ENCODE measurements at places on chromosomes 4 and X. TPM values are rescaled to one million over a fixed set of nuclear protein-coding genes. Genes with fewer than 3 reads are reported as not detected.

DNA sequence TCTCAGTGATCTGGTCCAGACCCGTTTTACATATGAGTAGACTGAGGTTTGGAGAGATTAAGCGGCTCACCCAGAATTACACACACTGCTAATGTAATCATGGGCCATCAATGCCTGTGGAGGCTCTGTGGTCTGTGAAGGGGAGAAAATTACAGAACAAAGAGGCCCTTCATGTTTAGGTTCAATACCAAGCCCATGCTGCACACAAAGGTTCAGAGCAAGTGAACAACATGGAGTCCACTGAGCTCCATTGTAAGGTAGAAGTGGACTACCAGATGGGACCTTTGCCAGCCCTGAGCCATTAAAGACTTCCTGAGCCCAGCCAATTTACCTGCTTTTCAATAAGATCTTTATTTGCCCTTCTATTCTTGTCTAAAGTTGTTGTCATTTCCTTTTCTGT is 109.8 kb downstream of the LUZP4 start:
- no peak overlapping the region for H3K27ac ChIP-seq
- H3K4me3 ChIP-seq = no peak overlapping the region
- no peaks in the 10 kb centered on the region for H3K27me3 ChIP-seq
- no peaks in the 10 kb centered on the region for H3K36me3 ChIP-seq

GRCh38 chrX:50099331-50099730 is 101.5 kb downstream of the AKAP4 start:
- H3K36me3 ChIP-seq = no peaks in the 10 kb centered on the region
- no peak overlapping the region for H3K27ac ChIP-seq
- no peak overlapping the region for H3K4me3 ChIP-seq
- DNase-seq = no peak

DNA sequence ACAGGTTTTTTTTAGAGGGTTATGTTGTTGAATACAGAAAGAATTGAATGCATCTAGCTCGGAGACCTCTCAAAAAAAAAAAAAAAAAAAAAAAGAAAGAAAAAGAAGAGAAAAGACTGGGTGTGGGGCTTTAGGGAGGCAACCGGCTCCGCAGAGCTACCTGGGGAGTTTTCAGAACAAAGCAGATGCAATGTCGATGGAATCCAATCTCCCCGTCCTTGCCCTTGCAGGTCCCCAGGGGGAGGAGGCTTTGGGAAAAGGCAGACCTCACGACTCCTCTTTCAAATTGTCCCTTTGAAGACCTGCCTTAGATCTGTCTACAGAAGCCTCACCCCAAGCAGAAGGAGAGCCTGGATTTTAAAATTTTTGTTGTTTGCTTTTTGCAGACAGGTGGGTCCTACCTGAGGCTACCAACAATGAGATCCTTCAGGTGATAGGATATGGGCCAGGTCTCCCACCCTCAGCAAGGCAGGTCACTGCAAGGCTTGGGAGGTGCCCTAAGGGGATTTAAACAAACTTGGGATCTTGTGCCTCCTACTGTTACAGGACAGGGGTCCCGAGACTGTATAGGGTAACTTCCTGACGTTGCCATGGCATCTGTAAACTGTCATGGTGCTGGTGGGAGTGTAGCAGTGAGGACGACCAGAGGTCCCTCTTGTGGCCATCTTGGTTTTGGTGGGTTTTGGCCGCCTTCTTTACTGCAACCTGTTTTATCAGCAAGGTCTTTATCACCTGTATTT is 75.2 kb upstream of the PRKX start:
- no peak overlapping the region for H3K27ac ChIP-seq
- H3K27me3 ChIP-seq = peaks cover 6% of the 10 kb centered on the region
- H3K4me1 ChIP-seq = peaks cover 6% of the 10 kb centered on the region
- H3K36me3 ChIP-seq = no peaks in the 10 kb centered on the region
- H3K4me3 ChIP-seq = no peak overlapping the region

- DNase-seq = no peak
- H3K27me3 ChIP-seq = no peaks in the 10 kb centered on the region
- H3K4me1 ChIP-seq = no peaks in the 10 kb centered on the region
- no peak overlapping the region for H3K4me3 ChIP-seq
Measured at GRCh38 chr4:98210281-98210680, 50.9 kb upstream of the RAP1GDS1 start.

DNA sequence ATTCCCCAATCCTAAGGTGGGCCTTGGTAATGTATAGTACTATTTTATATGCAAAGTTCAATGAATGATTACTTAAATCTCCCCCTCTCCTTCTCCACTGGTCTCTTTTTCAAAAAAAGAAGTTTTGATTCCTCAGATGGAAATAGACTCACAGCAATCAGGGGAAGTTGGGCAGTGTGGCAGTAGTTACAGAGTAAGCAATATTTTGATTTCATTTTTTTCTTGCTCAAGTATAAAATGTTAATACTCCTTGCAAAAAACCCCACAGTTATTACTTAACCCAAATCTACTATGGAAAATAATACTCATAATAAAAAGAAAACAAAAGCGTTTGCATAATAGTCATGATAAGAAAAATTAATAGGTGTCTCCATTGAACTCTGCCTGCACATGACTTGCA is 56.9 kb upstream of the CXCL8 start:
- DNase-seq = no peak
- H3K4me1 ChIP-seq = no peaks in the 10 kb centered on the region
- H3K27ac ChIP-seq = no peak overlapping the region
- no peak overlapping the region for H3K4me3 ChIP-seq
- H3K27me3 ChIP-seq = peaks cover 8% of the 10 kb centered on the region

- peaks cover 10% of the 10 kb centered on the region for H3K4me1 ChIP-seq
- no peaks in the 10 kb centered on the region for H3K27me3 ChIP-seq
- H3K36me3 ChIP-seq = peaks cover 5% of the 10 kb centered on the region
- no peak overlapping the region for H3K27ac ChIP-seq
Measured at GRCh38 chr4:67723949-67724348, 23.0 kb upstream of the UBA6 start.

GRCh38 chr4:6761649-6762615 is 20.6 kb upstream of the KIAA0232 start:
- no peak overlapping the region for H3K4me3 ChIP-seq
- H3K27me3 ChIP-seq = no peaks in the 10 kb centered on the region
- H3K27ac ChIP-seq = no peak overlapping the region
- H3K4me1 ChIP-seq = no peaks in the 10 kb centered on the region

GRCh38 chr4:24137671-24138601 is 248.1 kb upstream of the PPARGC1A start:
- H3K36me3 ChIP-seq = no peaks in the 10 kb centered on the region
- H3K27me3 ChIP-seq = no peaks in the 10 kb centered on the region
- no peak overlapping the region for H3K27ac ChIP-seq
- no peak overlapping the region for H3K4me3 ChIP-seq
- H3K4me1 ChIP-seq = no peaks in the 10 kb centered on the region
- no peak for DNase-seq

- no peaks in the 10 kb centered on the region for H3K4me1 ChIP-seq
- H3K27me3 ChIP-seq = no peaks in the 10 kb centered on the region
- no peak overlapping the region for H3K4me3 ChIP-seq
- peaks cover 4% of the 10 kb centered on the region for H3K36me3 ChIP-seq
- no peak for DNase-seq
Measured at GRCh38 chr4:90328558-90328957, 201.4 kb downstream of the CCSER1 start.

GRCh38 chrX:145817331-145818185 is at the start of gene SLITRK2:
Gene SLITRK2, plus strand, starts transcription at chrX:145817829. Its CDS starts 4,597 bp downstream, at chrX:145822426.
- no peak for DNase-seq
- H3K27ac ChIP-seq = no peak within 1 kb of the TSS
- H3K36me3 ChIP-seq = peaks cover 6% of the 10 kb centered on the region
- H3K4me3 ChIP-seq = no peak within 1 kb of the TSS

DNA sequence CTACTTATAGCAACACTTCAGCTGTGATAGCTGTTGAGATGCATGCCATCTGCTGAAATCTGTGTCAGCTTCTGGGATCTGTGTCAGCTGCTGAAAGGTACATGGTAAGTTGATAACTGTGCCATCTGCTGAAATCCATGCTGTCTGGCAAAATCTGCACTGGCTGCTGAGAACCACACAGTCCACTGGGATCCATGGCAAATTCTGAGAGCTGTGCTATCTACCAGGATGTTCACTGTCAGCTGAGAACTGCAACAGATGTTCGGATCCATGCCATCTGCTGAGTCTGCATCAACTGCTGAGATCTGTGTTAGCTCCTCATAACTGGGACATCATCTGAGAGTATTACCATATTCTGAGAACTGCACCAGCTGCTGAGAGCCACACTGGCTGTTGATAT is 430.5 kb upstream of the POU3F4 start:
- H3K4me1 ChIP-seq = no peaks in the 10 kb centered on the region
- H3K27ac ChIP-seq = no peak overlapping the region
- DNase-seq = no peak
- no peak overlapping the region for H3K4me3 ChIP-seq

DNA sequence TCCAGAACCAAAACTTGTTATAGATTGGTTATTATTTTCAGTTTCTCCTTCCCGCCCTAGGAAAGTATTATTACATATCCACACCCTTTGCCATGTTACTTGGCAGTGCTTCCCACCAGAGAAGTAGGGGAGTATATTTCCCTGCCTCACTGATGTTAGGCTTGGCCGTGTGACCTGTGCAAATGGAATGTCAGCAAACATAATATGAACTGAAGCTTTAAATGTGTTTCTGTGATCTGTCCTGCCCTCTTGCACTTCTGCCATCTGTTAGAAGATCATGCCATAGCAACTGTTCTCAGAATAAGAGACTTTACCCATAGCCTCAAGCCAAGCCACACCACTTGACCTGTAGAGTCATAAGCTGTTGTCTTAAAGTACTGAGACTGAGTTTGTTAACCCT is 36.7 kb upstream of the NEUROG2 start:
- no peak overlapping the region for H3K4me3 ChIP-seq
- H3K27me3 ChIP-seq = no peaks in the 10 kb centered on the region
- no peak overlapping the region for H3K27ac ChIP-seq
- H3K36me3 ChIP-seq = no peaks in the 10 kb centered on the region
- DNase-seq = no peak

DNA sequence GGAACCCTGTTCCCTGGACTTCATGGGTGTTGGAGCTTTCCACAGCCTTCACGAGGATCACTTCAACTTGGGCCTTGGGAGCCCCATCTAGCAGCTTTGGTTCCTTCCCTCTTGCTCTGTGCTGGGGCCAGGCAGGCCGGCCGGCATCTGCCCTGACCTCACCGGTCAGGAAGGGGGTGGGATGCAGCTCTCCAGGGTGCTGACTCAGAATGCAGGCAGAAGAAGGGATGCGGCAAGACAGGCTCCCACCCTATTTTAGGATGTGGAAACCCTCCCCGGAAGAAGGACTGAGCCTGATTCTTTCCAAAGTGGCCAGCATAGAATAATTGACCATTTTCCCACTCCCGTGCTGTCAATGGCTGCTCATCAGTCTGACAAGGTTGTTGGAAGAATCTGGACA is 47.1 kb downstream of the FHDC1 start:
- no peak overlapping the region for H3K4me3 ChIP-seq
- H3K27ac ChIP-seq = no peak overlapping the region

DNA sequence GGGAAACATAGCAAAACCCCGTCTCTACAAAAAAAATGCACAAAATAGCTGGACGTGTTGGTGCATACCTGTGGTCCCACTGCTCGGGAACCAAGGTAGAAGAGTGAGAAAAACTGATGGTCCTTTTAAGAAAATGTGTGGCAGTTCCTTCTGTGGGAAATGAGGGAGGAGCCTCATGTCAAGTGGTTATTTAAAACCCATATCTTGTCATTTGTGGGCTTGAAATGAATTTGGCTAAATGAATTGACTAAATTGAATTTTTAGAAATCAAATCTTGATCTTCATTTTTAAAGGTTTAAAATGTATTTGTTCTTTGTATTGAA is 16.2 kb upstream of the LAMP2 start:
- no peaks in the 10 kb centered on the region for H3K27me3 ChIP-seq
- H3K27ac ChIP-seq = peak overlapping the region; percentile 79
- peaks cover 16% of the 10 kb centered on the region for H3K4me1 ChIP-seq
- H3K36me3 ChIP-seq = no peaks in the 10 kb centered on the region
- H3K4me3 ChIP-seq = peak overlapping the region; percentile 84
- no peak for DNase-seq

- no peaks in the 10 kb centered on the region for H3K36me3 ChIP-seq
- no peak overlapping the region for H3K4me3 ChIP-seq
- DNase-seq = no peak
- no peak overlapping the region for H3K27ac ChIP-seq
Measured at GRCh38 chrX:5388087-5388486, 840.6 kb downstream of the NLGN4X start.

DNA sequence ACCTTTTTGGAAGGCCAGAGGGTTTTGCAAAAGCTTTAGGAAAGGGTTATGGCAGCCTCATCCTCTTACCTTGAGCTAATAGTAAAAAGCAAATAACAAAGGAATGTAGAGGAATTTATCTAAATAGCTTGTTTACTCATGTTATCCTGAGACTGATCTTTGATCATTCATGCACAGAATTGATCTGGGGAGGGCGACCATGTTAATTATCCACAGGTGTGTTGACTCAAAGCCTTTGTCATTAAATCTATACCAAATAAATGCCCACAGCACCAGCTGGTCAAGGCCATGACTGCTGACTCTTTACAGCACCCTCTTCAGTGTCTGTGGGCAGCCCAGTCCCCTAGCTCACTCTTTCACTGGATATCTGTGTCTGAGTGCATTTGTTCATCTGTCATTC is 22.8 kb upstream of the DCLK2 start:
- DNase-seq = no peak
- no peak overlapping the region for H3K4me3 ChIP-seq
- no peaks in the 10 kb centered on the region for H3K4me1 ChIP-seq
- H3K36me3 ChIP-seq = no peaks in the 10 kb centered on the region
- H3K27ac ChIP-seq = no peak overlapping the region
- H3K27me3 ChIP-seq = peaks cover 7% of the 10 kb centered on the region

- H3K4me3 ChIP-seq = no peak overlapping the region
- H3K4me1 ChIP-seq = no peaks in the 10 kb centered on the region
- H3K36me3 ChIP-seq = no peaks in the 10 kb centered on the region
- no peak overlapping the region for H3K27ac ChIP-seq
- DNase-seq = no peak
Measured at GRCh38 chr4:164799410-164799809, 45.5 kb downstream of the SMIM31 start.

GRCh38 chrX:13263560-13264251 is 56.1 kb downstream of the ATXN3L start:
- peak overlapping the region; percentile 50 for H3K4me3 ChIP-seq
- peaks cover 10% of the 10 kb centered on the region for H3K27me3 ChIP-seq
- DNase-seq = no peak
- peak overlapping the region; percentile 14 for H3K27ac ChIP-seq
- H3K4me1 ChIP-seq = peaks cover 11% of the 10 kb centered on the region

The FOXO4 gene
- total RNA-seq = 20.6 TPM

The BCORL1 gene
- 9.9 TPM for total RNA-seq

The CCKAR gene
- total RNA-seq = not detected

The SHISA3 gene
- total RNA-seq = 0.14 TPM

The CPLX1 gene
- not detected for total RNA-seq

The PSAPL1 gene
- total RNA-seq = not detected

The EPGN gene
- total RNA-seq = 2.6 TPM

The LPAR4 gene
- total RNA-seq = not detected

The ASMT gene
- 1.7 TPM for total RNA-seq

The IL21 gene
- total RNA-seq = 0.50 TPM

The PABPC1L2B gene
- not detected for total RNA-seq
